ENCODE measurements at places on chromosomes 7 and 10. TPM values are rescaled to one million over a fixed set of nuclear protein-coding genes. Genes with fewer than 3 reads are reported as not detected.

GRCh38 chr7:936386-937054 is 18.0 kb downstream of the ADAP1 start:
- H3K27ac ChIP-seq, result no peak overlapping the region
- no peaks in the 10 kb centered on the region for H3K4me1 ChIP-seq
- H3K27me3 ChIP-seq, result no peaks in the 10 kb centered on the region
- H3K36me3 ChIP-seq, result peaks cover 8% of the 10 kb centered on the region
- no peak overlapping the region for H3K4me3 ChIP-seq

GRCh38 chr7:118369987-118370386 is 145.5 kb downstream of the ANKRD7 start:
- no peak for DNase-seq
- H3K36me3 ChIP-seq, result no peaks in the 10 kb centered on the region
- no peak overlapping the region for H3K27ac ChIP-seq
- H3K4me3 ChIP-seq, result no peak overlapping the region
- peaks cover 8% of the 10 kb centered on the region for H3K4me1 ChIP-seq
- no peaks in the 10 kb centered on the region for H3K27me3 ChIP-seq

- H3K27ac ChIP-seq, result no peak overlapping the region
- H3K4me3 ChIP-seq, result peak overlapping the region; percentile 63
These were observed 855 bp upstream of the PALD1 start for GRCh38 chr10:70477661-70478162.

- H3K4me1 ChIP-seq, result peaks cover 22% of the 10 kb centered on the region
- no peak overlapping the region for H3K4me3 ChIP-seq
- no peak overlapping the region for H3K27ac ChIP-seq
- no peak for DNase-seq
- no peaks in the 10 kb centered on the region for H3K27me3 ChIP-seq
- no peaks in the 10 kb centered on the region for H3K36me3 ChIP-seq
These were observed 129.6 kb downstream of the PRPF18 start for GRCh38 chr10:13716081-13717071.

GRCh38 chr7:68107968-68108367 is 1111.3 kb downstream of the TYW1 start:
- no peaks in the 10 kb centered on the region for H3K4me1 ChIP-seq
- H3K36me3 ChIP-seq, result no peaks in the 10 kb centered on the region
- peaks cover 17% of the 10 kb centered on the region for H3K27me3 ChIP-seq
- DNase-seq, result no peak
- no peak overlapping the region for H3K4me3 ChIP-seq

- H3K27ac ChIP-seq, result peak overlapping the region; percentile 87
- H3K4me3 ChIP-seq, result no peak overlapping the region
- peaks cover 65% of the 10 kb centered on the region for H3K36me3 ChIP-seq
These were observed 9.1 kb downstream of the ZYX start for GRCh38 chr7:143390104-143390772.

- H3K36me3 ChIP-seq, result no peaks in the 10 kb centered on the region
- no peaks in the 10 kb centered on the region for H3K27me3 ChIP-seq
- H3K27ac ChIP-seq, result no peak overlapping the region
- no peak overlapping the region for H3K4me3 ChIP-seq
- no peaks in the 10 kb centered on the region for H3K4me1 ChIP-seq
These were observed 136.0 kb upstream of the RSU1 start for GRCh38 chr10:16953270-16953669.

DNA sequence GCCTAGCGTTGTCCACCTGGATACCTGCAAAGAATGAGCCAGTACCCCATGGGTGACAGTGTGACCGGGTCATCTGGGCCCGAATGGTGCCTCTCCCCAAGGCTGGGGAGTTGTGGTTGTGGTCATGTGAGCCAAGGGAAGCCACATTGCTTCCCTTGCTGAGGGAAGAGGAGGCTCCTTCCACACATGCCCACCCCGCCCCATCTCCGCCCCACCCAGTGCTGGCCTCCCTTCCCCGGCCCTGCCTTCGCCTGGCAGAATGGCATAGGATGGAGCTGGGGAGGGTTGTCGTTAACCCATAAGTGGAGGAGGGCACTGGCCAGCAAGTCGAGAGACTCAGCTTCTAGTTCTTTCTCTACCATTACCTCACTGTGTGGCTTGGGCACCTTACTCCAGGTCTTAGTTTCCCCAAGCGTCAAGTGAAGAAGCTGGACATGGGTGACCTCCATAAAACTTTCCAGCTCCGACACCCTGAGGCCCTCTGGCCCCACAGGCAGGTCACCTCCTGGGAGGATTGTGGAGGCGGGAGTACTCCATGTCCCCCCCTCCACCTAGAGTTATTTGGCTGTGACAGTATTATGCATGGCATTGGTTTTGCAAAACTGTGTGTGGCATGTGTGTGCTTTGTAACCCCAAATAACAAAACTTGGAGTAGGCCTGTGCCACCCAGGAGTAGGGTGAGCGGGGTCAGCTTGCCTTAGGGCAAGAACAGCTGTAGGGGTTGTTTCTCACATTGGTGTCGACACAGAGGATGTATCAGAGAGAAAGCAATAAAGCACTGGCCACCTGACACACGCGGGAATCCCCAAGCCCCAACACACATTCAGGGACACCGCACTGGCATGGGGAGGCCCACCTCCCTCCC is 90.5 kb upstream of the MACROH2A2 start:
- H3K27ac ChIP-seq, result no peak overlapping the region
- no peaks in the 10 kb centered on the region for H3K27me3 ChIP-seq
- DNase-seq, result no peak
- no peak overlapping the region for H3K4me3 ChIP-seq

GRCh38 chr10:99382176-99382575 is 48.2 kb downstream of the GOT1 start:
- H3K4me3 ChIP-seq, result no peak overlapping the region
- H3K36me3 ChIP-seq, result no peaks in the 10 kb centered on the region
- DNase-seq, result no peak
- no peak overlapping the region for H3K27ac ChIP-seq
- H3K27me3 ChIP-seq, result peaks cover 4% of the 10 kb centered on the region

GRCh38 chr7:106775552-106775936 is 89.5 kb upstream of the PIK3CG start:
- H3K36me3 ChIP-seq, result no peaks in the 10 kb centered on the region
- no peaks in the 10 kb centered on the region for H3K27me3 ChIP-seq

GPR85 gene
- total RNA-seq, result 1.7 TPM

- no peaks in the 10 kb centered on the region for H3K36me3 ChIP-seq
- DNase-seq, result peak; percentile 39
- H3K4me1 ChIP-seq, result peaks cover 88% of the 10 kb centered on the region
- H3K27ac ChIP-seq, result peak overlapping the region; percentile 49
- no peaks in the 10 kb centered on the region for H3K27me3 ChIP-seq
These were observed 117.7 kb downstream of the CCNY start for GRCh38 chr10:35453855-35454532.

GRCh38 chr7:68394131-68394530 is 1204.1 kb upstream of the AUTS2 start:
- no peak for DNase-seq
- no peaks in the 10 kb centered on the region for H3K4me1 ChIP-seq
- H3K4me3 ChIP-seq, result no peak overlapping the region
- no peak overlapping the region for H3K27ac ChIP-seq

GRCh38 chr7:45103958-45104843 is 7.3 kb downstream of the TBRG4 start:
- H3K4me1 ChIP-seq, result peaks cover 40% of the 10 kb centered on the region
- no peak overlapping the region for H3K27ac ChIP-seq
- H3K36me3 ChIP-seq, result peaks cover 100% of the 10 kb centered on the region
- no peak overlapping the region for H3K4me3 ChIP-seq

ASB4 gene
- not detected for total RNA-seq

CPXM2 gene
- 9.8 TPM for total RNA-seq

DNA sequence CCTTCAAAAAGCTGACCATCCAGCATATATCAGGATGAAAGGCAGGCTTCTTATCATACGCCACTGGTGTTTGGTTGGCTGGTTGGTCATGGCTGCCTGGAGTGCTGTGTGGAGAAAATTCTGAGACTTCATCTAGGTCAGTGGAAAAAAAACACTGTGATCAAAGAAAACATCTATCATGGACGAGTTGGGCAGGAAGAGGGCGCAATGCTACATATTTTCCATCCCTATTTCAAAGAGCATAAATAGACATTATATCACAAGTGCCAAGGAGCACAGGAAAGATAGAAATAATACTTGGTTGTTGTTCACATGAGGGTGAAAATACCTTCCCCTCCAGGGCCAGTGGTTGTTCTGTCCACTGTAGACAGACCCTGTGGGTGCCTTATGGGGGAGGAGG is 128.4 kb upstream of the PLPP4 start:
- no peaks in the 10 kb centered on the region for H3K4me1 ChIP-seq
- no peak overlapping the region for H3K4me3 ChIP-seq
- no peaks in the 10 kb centered on the region for H3K36me3 ChIP-seq
- no peaks in the 10 kb centered on the region for H3K27me3 ChIP-seq

GRCh38 chr10:106147021-106147420 is 1017.5 kb downstream of the SORCS1 start:
- no peak for DNase-seq
- no peak overlapping the region for H3K27ac ChIP-seq
- no peak overlapping the region for H3K4me3 ChIP-seq
- H3K27me3 ChIP-seq, result no peaks in the 10 kb centered on the region
- no peaks in the 10 kb centered on the region for H3K36me3 ChIP-seq

DNA sequence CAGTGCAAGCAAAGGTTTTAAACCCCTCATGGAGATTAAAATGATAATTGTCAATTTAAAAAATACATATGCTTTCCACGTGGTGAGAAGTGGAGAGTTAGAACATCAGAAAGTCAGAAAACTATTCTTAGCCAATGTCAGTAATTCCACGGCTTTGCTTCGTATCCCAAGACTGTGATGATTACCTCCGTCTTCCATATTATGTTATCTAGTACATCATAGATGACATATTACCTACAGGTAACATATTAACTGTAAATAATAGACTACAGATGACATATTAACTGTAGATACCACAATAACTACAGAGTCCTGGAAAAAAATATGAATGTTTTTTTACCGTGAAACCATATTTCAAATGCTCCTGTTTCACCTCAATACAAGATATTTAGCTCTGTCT is 579.4 kb upstream of the PFKP start:
- no peak for DNase-seq
- no peaks in the 10 kb centered on the region for H3K27me3 ChIP-seq
- H3K4me1 ChIP-seq, result no peaks in the 10 kb centered on the region

DNA sequence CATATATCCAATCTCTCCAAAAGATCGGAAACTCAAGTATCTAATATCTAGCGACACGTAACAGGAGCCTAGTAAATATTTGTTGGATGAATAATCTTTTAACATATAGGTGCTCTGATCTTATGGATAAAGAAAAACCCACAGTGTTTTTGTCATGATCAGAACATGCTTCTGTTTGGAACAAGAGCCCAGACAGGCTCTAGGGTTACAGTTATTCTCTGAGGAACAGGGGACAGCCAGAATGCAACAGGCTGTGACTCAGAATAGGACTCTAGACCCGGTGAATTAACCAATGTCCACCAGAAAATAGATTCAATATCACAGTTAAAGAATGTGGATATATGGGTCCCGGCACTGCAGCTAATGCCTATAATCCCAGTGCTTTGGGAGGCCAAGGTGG is 296.1 kb upstream of the FZD8 start:
- no peaks in the 10 kb centered on the region for H3K36me3 ChIP-seq
- no peak overlapping the region for H3K27ac ChIP-seq
- H3K27me3 ChIP-seq, result no peaks in the 10 kb centered on the region
- no peak for DNase-seq
- no peak overlapping the region for H3K4me3 ChIP-seq

DNA sequence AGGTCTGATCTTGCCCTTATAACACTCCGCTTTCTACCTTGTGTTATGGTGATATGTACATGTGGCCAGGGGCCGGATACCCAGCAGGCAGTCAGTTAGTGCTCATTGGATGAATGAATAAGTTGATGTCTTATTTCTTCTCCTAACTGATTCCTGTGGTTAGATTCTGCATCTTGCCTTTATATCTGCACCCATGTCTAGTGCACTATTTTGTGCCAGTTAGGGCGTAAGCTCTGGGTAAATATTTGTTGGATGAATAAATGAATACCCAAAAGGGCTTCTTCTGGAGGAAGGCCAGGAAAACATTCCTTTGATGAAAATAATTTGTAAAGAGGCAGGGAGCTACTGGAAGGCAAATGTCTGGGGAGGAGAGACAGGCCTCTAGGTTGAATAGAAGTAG is 148.2 kb downstream of the CHN2 start:
- DNase-seq, result no peak
- H3K36me3 ChIP-seq, result no peaks in the 10 kb centered on the region
- no peaks in the 10 kb centered on the region for H3K27me3 ChIP-seq
- peaks cover 12% of the 10 kb centered on the region for H3K4me1 ChIP-seq

WDR86 gene
- total RNA-seq, result 1.2 TPM

- H3K27me3 ChIP-seq, result no peaks in the 10 kb centered on the region
- peaks cover 84% of the 10 kb centered on the region for H3K4me1 ChIP-seq
- no peak overlapping the region for H3K27ac ChIP-seq
- DNase-seq, result no peak
These were observed 60.5 kb downstream of the CCNY start for GRCh38 chr10:35396560-35397434.

- H3K27me3 ChIP-seq, result no peaks in the 10 kb centered on the region
- H3K4me3 ChIP-seq, result no peak overlapping the region
- DNase-seq, result no peak
- H3K4me1 ChIP-seq, result no peaks in the 10 kb centered on the region
- no peak overlapping the region for H3K27ac ChIP-seq
These were observed 179.5 kb downstream of the DPP6 start for GRCh38 chr7:154231732-154232131.
